ENCODE measurements at places on chromosomes 2 and 18.

- no peak for DNase-seq
Observed at GRCh38 chr18:12035481-12035880, 54.2 kb downstream of the IMPA2 start.

DNA sequence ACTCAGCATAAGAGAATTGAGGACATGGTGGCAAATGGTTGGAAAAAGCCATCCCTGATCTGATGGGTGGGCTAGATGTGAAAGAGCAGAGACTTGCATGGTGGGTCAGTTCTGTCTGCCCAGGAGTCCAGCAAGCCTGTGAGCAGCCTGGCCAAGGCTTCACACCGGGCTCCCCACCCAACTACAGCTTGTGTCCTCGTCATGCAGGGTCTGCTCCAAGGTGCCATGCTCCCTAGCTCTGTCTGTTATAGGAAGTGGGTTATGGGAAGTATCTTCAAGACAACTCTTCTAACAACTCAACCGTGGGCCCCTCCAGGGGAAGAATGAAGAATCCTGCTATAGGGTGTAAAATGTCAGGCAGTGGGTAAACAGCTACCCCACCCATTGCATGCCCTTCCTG, 97.4 kb downstream of the ADD2 start:
- DNase-seq, result no peak

DNA sequence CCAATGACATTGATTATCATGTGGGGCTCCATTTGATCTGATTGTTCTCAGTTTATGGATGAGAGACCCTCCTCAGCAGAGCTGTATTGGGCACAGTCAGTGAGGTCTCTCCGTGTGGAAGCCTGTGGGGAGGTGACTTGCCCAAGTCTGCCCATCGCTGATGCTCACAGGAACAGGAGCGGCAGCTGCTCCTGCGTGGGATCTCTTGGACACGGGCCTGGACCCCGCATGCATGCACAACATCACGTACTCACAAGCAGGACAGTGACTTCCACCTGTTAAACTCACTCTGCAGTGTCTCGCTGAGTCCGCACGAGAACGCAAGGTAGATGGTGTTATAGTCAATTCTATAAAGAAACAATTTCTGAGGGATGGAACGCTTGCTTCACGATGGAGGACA, 55.0 kb downstream of the KCNF1 start:
- no peak for DNase-seq

GRCh38 chr2:97720746-97721145, 7.4 kb downstream of the ZAP70 start:
- DNase-seq, result no peak

DNA sequence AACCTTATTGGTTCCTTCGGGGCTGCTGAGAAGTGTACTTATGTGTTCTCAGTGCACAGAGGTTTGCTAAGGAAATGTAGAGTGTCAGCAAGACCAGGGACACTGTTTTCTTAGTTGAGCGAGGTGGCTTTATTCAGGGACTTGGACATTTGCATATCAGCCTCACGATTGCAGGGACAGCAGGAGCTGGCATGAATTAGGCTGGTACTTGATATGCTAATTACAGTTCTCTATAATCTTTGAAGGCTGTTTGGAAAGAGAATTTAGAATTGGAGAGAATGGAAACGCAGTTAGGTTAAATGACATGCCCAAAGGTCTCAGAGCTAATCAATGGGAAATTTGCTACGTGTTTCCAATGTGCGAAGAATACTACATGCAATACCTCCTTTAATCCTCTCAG, 18.7 kb upstream of the MTCL1 start:
- no peak for DNase-seq

All from stimulated activated CD4-positive, alpha-beta T cell treated with anti-CD3 and anti-CD28 coated beads, Interleukin-1b, Interleukin-23, amount 100 ng/mL, for 48 hours (primary cell).